ENCODE measurements at places on chromosomes 2 and 18. TPM values are rescaled to one million over a fixed set of nuclear protein-coding genes. Genes with fewer than 3 reads are reported as not detected.

DNA sequence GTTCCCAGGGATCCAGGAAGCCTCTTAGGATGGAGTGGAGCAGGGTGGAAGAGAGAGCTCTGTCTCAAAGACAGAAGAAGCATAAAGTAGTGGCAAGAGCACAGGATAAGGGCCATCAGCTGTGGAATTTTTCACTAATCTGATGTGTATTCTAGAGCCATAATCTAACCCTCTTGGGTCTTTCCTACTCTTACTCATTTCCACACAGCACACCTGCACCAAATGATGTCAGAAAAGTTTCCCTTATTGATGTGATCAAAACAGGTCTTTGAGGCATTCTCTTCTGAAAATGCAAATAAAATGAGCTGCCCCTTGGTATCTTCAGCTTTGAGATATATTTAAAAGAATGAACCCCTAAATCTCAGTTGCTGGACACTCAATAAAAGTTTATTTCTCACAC is 415.1 kb upstream of the CHST9 start:
- DNase-seq, result no peak

GRCh38 chr2:62787386-62787785 is 81.9 kb downstream of the EHBP1 start:
- no peak for DNase-seq

- DNase-seq, result no peak
Measured at GRCh38 chr2:205660521-205661124, 21.7 kb upstream of the NRP2 start.

DNA sequence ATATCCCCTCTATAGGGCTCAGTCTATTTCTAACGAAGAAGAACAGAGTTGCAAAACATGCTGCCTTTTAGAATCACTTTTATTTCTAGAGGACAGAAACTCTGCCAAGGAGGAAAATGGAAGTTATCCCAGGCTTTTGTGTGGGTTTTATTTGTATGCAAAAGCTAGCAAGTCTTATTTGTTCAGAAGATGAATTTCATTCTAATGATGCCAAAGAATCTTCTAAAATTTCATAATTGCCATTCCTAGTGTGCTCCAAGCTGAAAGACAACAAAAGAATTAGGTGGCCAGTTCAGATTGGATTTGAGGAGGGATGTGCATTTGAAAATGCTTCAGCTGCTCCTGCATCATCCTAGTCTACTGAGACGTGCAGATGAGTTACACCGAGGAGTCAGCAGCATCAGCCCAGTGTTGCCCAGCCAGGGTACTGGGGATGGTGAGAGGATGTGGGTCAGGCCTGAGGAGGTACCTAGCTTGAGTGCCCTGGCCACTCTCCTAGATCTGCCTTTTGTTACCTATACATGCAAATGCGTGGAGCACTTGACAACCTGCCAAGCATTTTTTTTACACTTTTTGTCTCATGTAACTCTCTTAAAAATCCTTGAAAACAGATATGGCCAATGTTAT is 80.1 kb downstream of the KCNS3 start:
- DNase-seq, result no peak

- no peak for DNase-seq
Measured at GRCh38 chr2:54605836-54606235, 117.6 kb upstream of the EML6 start.

Gene GAD1
- total RNA-seq, result not detected

Data from heart right ventricle (tissue), 16 donors.